ENCODE measurements at places on chromosomes 16 and 17. TPM values are rescaled to one million over a fixed set of nuclear protein-coding genes. Genes with fewer than 3 reads are reported as not detected.

ODAD4 gene
- total RNA-seq = 0.96 TPM

DNA sequence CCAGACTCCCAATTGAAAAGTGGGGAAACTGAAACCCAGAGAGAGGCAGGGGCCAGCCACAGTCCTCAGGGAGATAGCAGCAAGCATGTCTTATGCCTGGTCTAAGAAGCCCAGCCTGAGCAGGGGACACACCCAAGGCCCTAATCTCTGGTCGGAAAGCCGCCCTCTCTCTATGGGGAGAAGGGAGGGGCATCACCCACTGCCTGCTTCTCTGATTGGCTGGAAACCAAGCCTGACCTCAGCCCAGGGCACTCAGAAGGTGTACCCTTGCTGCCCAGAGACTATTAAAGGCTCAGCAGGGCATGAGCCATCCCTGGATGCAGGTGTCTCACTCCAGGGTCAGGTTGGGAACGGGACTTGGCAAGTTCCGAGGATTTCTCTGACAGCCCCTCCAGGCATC lies 5.7 kb upstream of the KRT13 start:
- no peak for DNase-seq

GRCh38 chr16:73016488-73016830 lies 31.5 kb downstream of the ZFHX3 start:
- DNase-seq = no peak

DNA sequence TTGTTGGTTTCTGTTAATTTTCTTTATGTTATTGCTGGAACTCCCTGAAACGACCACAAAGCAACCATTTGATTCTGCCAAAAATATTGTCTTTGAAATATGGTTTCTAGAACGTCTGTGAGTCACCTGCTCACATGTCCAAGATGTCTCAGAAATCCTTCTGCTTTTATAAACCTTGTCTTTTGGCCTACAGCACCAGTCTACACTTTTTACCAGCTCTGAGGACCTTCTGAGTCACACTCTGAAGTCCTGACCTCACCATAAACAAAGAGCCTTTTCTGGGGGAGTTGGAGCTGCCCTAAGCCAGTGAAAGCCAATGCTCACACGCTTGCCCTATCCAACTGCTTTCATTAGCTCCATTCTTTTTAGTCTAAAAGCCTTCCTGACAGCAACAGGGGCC lies 55.5 kb downstream of the GRIN2A start:
- DNase-seq = no peak

Measured in heart left ventricle (tissue), 16 donors.